Activated naive CD4-positive, alpha-beta T cell treated with anti-CD3 and anti-CD28 coated beads for 36 hours (primary cell): ENCODE measurements at places on chromosomes 4 and X. TPM values are rescaled to one million over a fixed set of nuclear protein-coding genes. Genes with fewer than 3 reads are reported as not detected.

The STPG2 gene
- not detected for total RNA-seq

The HSFX4 gene
- total RNA-seq: not detected

DNA sequence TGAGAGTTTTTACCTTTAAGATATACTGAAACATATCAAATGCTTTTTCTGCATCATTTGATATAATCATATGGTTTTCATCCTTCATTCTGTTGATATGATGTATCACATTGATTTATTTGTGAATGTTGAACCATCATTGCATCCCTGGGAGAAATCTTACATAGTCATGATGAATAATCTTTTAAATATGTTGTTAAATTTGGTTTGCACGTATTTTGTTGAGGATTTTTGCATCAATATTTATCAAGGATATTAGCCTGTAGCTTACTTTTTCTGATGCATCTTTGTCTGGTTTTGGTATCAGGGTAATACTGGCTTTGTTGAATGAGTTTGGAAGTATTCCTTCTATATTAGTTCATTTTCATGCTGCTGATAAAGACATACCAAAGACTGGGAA, 541.4 kb downstream of the TLL1 start:
- no peaks in the 10 kb centered on the region for H3K27me3 ChIP-seq
- H3K27ac ChIP-seq: no peak overlapping the region
- no peak overlapping the region for H3K4me3 ChIP-seq

The ARMCX1 gene
- 2.6 TPM for total RNA-seq

DNA sequence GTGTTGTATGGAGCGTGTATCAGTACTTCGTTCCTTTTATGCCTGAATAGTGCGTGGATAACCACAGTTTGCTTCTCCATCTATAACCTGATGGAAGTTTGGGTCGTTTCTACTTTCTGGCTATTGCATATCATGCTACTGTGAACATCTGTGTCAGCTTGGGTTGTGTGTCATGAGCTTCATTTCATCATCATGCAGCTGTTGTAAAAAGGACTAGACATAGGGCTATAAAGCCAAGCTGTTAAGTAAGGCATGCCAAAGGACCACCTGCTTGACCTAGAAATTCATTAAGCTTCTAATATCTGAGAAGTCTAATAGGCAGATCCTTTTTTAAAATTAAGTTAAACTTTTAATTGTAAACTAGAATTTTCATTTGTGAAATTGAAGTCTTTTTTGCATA, 18.4 kb downstream of the SMS start:
- H3K4me1 ChIP-seq: peaks cover 59% of the 10 kb centered on the region
- no peak overlapping the region for H3K27ac ChIP-seq
- H3K27me3 ChIP-seq: no peaks in the 10 kb centered on the region
- no peak for DNase-seq
- no peak overlapping the region for H3K4me3 ChIP-seq
- peaks cover 5% of the 10 kb centered on the region for H3K36me3 ChIP-seq

The EFHC2 gene
- total RNA-seq: 0.77 TPM

The PLAC8 gene
- total RNA-seq: 62.0 TPM

DNA sequence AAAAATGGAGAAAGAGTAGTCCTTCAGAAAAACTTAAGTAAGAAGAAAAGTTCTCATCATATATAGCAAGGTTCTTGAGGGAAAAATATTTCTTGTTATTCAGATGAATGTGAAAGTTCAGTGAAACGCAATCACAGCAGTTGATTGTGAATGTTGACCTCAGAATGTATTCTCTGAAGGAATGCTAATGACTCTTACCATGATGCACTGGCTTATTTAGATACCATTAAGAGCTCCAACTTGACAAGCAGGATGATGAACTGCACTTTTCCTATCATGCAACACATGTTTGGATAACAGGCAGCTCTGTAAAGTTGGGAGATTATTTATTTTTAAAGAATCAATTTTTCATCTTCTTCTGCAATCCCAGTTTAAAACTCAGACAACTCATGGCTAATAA, 115.5 kb upstream of the MYOZ2 start:
- H3K4me1 ChIP-seq: no peaks in the 10 kb centered on the region
- H3K27ac ChIP-seq: no peak overlapping the region
- H3K36me3 ChIP-seq: no peaks in the 10 kb centered on the region
- no peak overlapping the region for H3K4me3 ChIP-seq
- peaks cover 13% of the 10 kb centered on the region for H3K27me3 ChIP-seq
- no peak for DNase-seq
